Fibroblast of upper back skin (primary cell): ENCODE measurements at places on chromosomes 1 and 21.

GRCh38 chr1:107433068-107433467 is 292.2 kb downstream of the NTNG1 start:
- DNase-seq = no peak

GRCh38 chr1:26696654-26697430 is 1.0 kb downstream of the ARID1A start:
- DNase-seq = no peak

DNA sequence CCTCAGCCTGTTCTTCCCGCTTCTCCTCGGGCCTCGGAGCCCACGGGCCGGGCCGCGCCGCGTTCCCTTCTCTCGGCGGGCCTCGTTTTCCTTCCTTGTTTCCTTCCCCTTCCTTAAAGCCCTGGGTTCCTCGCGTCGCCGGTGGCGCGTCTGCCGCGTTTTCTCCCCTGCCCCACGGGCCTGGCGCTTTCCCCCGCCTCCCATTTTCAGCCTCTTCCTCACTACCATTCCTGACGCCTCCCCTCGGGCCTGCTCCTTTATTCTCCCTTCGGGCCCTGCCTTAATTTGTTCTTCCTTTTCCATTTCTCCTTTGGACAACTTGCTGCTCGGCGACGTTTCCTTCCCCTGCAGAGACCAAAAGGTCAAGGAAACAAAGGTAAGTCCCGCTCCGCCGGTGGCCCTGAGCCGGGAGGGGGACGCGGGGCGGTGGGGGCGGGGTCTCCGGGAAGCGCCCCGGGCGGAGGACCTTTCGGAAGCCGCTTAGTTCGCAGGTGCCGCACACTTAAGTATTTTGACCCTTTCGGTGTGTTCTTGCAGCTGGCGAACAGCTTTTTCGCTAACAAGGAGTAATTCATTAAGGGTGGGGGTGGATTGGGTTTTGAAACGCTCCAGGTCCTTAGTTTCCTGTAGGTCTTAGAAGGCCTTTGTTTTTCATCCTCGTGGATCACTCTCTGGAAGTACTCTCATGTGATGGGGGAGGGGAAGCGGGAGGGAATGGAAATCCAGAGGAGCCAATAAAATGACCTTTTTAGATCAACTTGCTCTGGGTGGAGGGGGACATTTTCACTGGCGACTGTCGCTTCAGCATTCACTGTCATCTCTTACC is 780 bp downstream of the YTHDF2 start:
- DNase-seq = peak; percentile 33

DNA sequence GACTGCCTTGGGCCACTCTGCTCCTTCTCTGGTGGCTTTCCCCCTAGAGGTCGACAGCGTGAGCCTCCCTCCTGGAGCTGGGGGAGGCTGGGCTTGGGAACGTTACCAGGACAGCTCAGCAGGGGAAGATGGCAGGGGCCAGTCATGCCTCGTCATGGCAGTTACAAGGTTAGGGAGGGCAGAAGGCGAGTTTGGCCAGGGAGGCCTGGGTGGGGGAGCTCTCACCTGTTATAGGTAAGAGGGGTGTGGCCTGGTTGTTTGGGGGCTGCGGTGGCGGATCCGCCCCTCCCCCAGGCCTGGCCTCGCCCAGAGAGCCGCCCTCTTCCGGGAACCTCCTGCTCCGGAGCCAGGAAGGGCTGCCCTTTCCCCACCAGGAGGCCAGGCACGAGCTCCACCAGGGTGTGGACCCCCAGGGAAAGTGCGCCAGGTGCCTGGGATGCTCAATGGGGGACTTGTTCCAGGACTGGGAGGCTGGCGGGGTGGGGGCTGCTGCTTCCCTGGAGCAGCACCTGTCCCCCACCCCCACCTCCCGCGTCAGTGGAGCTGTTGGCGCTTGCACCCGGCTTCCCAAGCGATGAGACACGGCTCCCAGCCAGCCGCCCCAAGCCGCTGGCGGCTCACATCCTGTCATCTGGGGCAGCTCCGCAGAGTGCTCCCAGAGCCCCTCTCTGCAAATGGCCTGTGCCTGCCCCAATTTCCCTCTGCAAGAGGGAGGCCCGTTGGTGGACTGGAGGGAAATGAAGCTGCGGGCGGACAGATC is 23.6 kb upstream of the PKP1 start:
- peak; percentile 46 for DNase-seq

GRCh38 chr1:5637171-5637570 is 355.1 kb downstream of the NPHP4 start:
- DNase-seq = no peak

- DNase-seq = no peak
Measured at GRCh38 chr1:196105901-196106300, 502.3 kb downstream of the KCNT2 start.

DNA sequence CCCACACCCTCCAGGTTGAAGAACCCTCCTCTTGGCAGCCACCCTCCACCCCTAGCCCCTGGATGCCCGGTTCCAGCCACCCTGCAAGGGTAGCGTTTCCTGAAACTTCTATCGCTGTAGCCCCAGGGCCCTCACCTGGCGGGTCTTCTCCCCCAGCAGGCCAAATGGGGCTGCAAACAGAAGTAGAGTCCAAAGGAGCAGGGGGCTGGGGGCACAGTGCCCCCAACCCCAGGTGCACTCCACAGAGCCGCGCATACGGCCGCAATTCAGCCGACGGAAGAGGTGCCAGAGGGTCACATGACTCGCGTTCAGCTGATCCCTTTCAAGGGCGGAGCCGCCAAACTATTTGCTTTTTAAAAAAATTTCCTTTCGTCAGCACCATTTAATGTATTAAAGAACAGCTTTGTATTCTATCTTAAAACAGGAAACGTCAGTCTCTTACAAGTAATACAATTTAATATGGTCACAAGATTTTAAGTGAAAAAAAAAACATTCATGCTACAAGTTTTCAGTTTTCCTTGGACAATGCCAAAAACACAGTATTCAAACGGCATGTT is at the start of gene GLMP:
GLMP (minus strand) TSS at position 289 of the 557 bp plus-strand sequence; CDS start at position 255, 34 bp downstream.
- DNase-seq = peak; percentile 63

- no peak for DNase-seq
Measured at GRCh38 chr1:53330819-53331218, 2.9 kb upstream of the LRP8 start.

DNA sequence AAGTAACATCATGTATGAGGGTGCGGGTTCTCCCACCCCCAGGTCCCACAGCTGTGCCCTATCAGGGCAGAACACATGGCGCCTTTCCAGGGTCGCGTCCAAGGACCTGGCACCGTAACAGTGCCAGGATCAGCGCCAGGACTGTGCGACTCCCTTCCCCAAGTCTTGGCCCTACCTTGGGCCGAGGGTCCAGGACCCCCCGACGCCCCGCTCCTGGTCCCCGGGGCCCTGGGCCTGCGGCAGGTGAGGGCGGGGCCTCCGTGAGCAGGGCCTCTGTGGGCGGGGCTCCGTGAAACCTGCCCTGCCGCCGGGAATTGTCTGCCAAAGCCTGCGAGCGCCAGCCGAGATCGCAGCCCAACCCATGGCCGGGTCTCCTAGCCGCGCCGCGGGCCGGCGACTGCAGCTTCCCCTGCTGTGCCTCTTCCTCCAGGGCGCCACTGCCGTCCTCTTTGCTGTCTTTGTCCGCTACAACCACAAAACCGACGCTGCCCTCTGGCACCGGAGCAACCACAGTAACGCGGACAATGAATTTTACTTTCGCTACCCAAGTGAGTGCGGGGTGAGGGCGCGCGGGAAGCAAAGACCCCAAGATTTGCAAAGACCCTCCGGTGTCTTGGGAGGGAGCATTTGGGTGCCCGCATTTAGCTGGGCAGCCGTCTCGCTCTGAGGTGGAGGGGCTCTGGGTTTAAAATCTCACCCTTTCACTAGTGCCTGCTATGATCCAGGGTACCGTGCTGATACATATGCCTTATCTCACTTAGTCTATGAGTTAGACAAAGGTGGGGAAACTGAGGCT is at the start of gene RHBG:
RHBG (plus strand) TSS at position 323 of the 796 bp plus-strand sequence; CDS start at position 362, 39 bp downstream.
- no peak for DNase-seq

DNA sequence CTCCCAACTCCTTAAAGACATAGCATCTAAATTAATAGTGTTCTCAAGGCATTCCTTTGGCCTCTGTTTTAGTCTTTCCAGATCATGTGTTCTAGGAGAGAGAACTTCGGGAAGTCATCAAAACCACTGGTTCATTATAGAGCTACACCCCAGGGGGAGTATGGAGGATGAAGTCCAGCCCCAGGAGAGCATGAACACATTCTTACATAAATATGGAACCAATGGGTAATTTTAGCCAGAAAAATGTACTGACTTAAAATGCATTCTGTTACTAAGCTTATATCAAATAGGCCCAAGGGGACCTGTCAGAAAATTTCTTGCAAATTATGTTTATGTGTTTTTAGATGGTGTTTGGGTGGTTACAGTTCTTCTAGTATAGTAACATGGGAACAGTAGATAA is 165.2 kb downstream of the NTMT2 start:
- peak; percentile 75 for DNase-seq

GRCh38 chr1:68751723-68752122 is 254.8 kb upstream of the DEPDC1 start:
- no peak for DNase-seq

- DNase-seq = no peak
Measured at GRCh38 chr1:110135246-110135645, 15.0 kb upstream of the SLC6A17 start.

- DNase-seq = no peak
Measured at GRCh38 chr1:65469126-65469888, 48.8 kb downstream of the LEPR start.

DNA sequence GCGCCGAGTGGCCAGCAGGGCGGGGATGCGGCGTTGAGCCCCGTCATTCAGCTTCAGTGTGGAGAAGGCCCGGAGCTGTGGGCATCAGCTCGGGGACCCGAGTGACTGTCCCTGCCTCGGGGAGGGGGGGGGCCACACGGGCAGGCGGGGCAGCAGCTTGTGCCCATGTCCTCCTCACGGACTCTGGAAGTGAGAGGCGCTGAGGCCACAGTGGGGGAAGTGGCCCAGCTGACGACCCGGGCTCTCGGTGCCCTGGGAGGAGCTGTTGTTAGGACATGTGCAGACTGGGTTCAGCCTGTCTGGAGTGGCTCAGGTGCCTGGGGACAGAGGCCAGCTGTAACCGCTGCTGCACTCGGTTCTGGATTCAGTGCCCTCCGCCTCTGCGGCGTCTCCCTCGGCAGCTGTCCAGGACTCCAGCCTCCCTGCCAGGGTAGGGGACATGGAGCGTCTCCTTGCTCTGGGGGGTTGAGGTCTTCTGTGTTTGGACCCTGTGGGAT is 71.1 kb downstream of the SKI start:
- DNase-seq = no peak

DNA sequence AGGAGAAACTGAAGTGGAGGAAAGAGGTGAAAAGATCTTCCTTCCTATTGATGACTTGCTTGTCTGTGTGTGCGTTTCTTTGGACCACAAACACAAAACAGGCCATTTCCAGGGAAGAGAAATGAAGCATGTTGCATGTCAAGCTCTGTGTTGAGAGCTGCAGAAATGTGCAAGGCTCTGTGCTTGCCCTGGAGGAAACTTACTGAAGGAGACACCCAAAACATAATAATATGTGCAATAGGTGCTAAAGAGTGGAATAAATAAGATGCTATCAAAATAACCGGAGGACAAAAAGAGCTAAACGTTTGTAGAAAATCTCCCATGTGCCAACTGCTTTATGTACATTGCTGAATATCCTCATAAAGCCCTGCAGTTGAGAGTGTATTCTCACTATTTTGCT is 195.2 kb upstream of the HMGB4 start:
- DNase-seq = no peak

DNA sequence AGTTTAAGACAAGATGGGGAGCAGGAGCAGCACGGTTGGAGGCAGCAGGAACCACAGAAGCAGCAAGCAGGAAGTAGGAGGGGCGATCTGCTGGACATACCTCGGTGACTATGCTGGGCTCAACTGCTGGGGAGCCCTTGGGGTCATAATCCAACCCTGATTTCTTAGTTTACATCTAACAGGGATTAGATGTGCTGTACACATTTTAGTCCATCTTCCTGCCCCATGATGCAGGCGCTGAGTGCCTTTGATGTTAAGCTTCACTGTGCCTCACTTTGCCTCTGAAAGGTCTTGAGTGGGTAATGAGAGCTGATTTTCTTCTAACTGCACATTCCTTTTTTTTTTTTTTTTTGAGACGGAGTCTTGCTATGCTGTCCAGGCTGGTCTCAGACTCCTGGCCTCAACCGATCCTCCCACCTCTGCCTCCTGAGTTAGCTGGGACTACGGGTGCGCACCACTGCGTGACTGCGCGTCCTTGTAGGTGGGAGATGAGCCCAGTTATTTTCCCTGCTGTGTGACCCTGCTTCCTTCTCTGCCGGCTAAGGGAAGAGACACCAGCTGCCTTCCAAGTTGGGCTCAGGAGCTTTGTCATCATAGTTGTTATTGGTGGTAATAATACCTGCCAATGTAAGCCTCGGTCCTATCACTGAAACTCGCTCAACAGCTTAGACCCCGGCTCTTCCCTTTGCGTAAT is 1.1 kb upstream of the RCAN3 start:
- DNase-seq = peak; percentile 17

- no peak for DNase-seq
Measured at GRCh38 chr21:39461419-39461818, 9.6 kb downstream of the SH3BGR start.

- DNase-seq = peak; percentile 60
Measured at GRCh38 chr1:8348777-8349472, 31.0 kb downstream of the SLC45A1 start.

DNA sequence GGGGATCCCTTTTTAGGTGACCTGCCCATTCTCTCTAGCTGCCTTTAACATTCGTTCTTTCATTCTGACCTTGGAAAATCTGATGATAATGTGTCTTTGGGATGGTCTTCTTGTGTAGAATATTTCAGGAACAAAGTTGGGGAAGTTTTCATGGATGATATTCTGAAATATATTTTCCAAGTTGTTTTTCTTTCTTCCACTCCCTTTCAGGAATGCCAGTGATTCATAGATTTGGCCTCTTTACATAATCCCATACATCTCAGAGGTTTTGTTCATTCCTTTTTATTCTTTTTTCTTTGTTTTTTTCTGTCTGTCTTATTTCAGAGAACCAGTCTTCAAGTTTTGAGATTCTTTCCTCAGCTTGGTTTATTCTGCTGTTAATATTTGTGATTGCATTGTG is 13.9 kb upstream of the SCMH1 start:
- DNase-seq = peak; percentile 57

- DNase-seq = peak; percentile 72
Measured at GRCh38 chr1:193543259-193543658, 356.8 kb upstream of the B3GALT2 start.

- DNase-seq = peak; percentile 76
Measured at GRCh38 chr1:214401666-214402065, 120.7 kb downstream of the SMYD2 start.

GRCh38 chr1:209703834-209704504 is 677 bp upstream of the HSD11B1 start:
- no peak for DNase-seq

DNA sequence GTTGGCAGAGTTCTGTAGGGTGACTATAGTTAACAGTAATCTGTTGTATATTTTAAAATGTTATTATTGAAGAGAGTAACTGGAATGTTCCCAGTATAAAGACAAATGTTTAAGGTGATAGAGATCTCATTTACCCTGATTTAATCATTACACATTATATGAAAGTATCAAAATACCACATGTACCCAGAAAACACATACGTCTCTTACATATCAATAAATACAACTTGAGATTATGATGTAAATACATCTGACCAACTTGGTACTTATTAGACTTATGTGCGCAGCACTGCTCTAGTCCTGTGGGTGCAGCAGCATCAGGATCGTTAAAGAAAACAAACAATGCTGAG is 670 bp upstream of the PARK7 start:
- DNase-seq = no peak

GRCh38 chr21:27326301-27326700 is 359.4 kb upstream of the ADAMTS5 start:
- no peak for DNase-seq

- DNase-seq = peak; percentile 54
Measured at GRCh38 chr1:155070721-155071569, 7.4 kb downstream of the EFNA4 start.
